ENCODE measurements at places on chromosomes 5 and 9.

GRCh38 chr5:123708074-123708806 lies 196.3 kb downstream of the CSNK1G3 start:
- DNase-seq = no peak
- no peaks in the 10 kb centered on the region for H3K36me3 ChIP-seq
- H3K27ac ChIP-seq = no peak overlapping the region
- no peaks in the 10 kb centered on the region for H3K4me1 ChIP-seq
- no peak overlapping the region for H3K4me3 ChIP-seq

DNA sequence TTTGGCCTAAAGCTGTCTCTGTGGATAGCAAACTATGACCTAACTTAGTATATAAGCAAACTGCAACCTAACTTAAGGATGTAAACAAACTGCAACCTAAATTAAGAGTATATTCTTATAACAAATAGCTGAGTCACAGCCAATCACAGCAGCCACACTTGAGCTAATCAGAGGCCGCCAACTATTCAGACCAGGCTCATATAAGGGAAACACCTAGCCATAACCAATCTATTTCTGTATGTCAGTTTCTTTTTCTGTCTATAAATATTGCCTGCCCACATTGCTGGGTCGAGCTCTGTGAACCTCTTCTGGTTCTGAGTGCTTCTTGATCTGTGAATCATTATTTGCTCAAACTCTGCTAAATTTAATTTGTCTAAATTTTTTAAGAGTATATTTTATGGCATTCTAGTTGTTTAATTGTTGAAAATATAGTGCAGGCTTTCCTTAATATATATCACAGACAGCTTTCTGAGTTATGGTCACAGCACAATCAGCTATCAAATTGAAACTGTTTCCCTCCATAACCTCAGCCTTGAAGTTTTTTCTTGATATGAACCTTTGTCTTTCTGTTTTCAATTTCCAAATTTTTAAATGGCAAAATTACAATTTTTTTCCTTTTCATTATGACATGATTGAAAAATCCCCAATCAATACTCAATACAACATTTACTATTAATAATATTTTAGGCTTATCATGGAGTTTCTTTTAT lies 327.1 kb upstream of the NUDT12 start:
- H3K4me3 ChIP-seq = no peak overlapping the region
- H3K27me3 ChIP-seq = no peaks in the 10 kb centered on the region
- H3K36me3 ChIP-seq = no peaks in the 10 kb centered on the region
- peaks cover 2% of the 10 kb centered on the region for H3K4me1 ChIP-seq
- DNase-seq = no peak

DNA sequence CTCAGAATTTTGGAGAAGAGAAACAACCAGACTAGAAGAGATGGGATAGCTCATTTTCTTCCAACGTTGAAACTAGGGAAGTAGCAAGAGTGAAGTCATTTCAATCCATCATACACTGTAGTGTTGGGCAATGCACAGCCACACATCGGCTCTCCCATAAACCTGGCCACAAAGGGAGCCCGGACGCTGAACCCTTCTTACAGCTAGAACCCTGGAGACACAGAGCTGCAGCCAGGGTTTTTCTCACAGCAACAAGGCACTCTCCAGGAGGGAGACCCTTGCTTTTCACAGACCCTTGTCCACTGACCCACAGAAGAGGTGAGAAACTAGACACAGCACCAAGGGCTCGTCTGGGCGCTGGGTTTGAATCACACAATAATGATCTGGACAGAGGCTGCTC lies 101.4 kb upstream of the FSTL4 start:
- DNase-seq = no peak
- H3K27ac ChIP-seq = no peak overlapping the region

DNA sequence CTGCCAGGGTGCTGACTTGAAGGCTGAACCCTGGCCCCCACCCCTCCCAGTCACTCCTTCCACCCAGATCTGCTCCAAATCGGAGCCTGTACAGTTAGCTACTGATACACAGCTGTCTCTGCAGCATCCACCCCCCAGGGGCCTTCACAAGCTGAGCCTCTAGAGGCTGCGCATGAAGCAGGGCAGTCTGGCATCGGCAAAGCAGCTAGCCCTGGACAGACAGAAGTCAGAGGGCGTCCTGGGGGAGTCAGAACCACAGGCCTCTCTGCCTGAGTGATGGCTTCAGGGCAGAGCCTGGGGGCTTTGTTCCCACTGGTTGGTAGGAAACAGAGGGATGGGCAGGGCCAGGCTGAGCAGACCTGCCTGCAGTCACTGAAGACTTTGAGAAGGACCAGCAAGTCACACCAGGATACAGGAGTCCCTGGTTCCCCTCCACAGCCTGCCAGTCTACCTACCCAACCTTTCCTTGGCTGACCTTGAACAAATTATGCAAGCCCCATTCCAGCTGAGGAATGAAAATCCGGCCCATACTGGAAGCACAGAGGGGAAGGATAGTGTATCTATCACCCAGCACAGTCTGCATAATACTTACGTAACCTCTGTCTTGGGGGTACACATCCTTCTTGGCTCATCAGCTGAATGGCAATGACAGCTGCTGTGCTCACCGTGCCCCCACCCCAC lies 8.8 kb downstream of the VDAC1 start:
- H3K36me3 ChIP-seq = peaks cover 19% of the 10 kb centered on the region
- H3K4me3 ChIP-seq = no peak overlapping the region
- H3K27ac ChIP-seq = no peak overlapping the region
- no peak for DNase-seq
- H3K27me3 ChIP-seq = no peaks in the 10 kb centered on the region

- no peaks in the 10 kb centered on the region for H3K27me3 ChIP-seq
- peak; percentile 51 for DNase-seq
- no peaks in the 10 kb centered on the region for H3K36me3 ChIP-seq
- H3K4me1 ChIP-seq = peaks cover 12% of the 10 kb centered on the region
Observed at GRCh38 chr5:150582241-150583109, 58.0 kb upstream of the SYNPO start.

DNA sequence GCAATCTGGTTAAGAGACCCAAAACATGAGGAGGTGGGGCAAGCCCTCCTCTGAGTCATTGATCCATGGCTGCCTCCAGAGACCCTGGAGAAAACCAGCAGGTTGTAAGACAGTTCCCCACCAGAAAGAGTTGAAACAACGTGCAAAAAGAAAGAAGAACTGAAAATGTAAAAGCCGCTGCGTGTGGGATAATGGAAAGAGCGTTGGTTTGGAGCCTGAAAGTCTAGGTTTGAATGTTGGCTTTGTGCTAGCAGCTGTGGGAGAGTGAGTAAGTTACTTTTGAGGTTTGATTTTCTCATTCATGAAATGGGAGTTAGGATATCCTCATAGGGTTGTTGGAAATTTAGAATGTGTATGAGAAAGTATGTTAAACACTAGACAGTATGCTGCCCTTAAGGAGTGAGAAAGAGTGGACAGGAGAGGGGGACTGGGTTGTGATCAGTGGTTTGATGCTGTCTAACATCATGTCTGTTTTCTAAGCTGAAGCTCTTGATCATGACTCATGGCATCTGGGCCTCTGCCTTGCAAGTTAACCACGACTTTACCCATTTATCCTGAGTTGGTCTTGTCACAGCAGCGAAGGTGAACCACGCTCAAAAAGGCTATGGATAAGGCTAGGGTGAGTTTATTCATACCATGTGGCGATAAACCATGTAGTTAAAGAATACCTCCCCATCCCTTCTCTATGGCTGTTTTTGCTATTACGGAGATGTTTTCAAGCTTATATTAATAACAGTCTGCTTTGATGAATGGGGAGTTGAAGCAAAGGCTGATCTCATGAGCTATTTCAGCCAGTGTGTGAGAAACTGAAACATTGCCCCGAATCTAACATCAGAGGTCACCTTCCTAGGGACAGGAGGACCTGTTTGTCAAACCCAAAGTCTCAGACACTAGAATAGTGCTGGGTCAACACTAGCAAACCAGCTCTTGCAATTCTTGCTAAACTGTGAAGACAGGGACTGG lies 41.3 kb downstream of the ZNF366 start:
- H3K36me3 ChIP-seq = no peaks in the 10 kb centered on the region
- H3K27ac ChIP-seq = no peak overlapping the region
- DNase-seq = no peak
- H3K27me3 ChIP-seq = no peaks in the 10 kb centered on the region
- no peaks in the 10 kb centered on the region for H3K4me1 ChIP-seq

DNA sequence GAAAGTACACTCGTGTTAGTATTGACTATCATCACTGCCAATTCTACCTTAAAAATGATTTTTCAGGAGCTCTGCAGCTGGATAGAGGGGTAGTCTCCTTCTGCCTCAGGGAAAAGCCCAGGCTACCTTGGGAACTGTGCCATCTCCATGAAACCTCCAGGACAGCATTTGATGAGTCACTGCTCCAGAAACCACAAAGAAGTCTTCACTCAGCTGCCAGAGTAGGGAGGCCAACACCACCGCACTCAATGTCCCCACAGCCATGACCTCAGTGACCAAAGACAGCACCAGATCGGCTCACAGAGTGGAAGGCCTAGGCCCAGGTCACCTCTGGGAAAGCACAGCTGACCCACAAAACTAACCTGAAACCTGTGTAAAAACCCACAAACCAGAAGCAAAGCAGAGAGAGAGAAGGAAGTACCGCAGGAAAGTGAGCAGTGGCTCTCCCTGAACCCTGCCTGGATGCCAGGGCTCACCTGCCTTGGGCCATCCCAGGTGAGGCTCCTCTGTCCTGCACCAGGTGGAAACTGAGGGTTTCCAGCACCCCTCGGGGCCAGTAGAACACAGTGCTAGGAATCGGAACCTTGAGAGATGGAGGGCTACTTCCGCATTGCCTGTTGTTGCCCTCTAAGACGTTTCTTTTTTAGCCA lies 30.0 kb downstream of the S1PR3 start:
- no peaks in the 10 kb centered on the region for H3K4me1 ChIP-seq
- no peaks in the 10 kb centered on the region for H3K36me3 ChIP-seq
- no peak for DNase-seq
- H3K27me3 ChIP-seq = no peaks in the 10 kb centered on the region
- no peak overlapping the region for H3K4me3 ChIP-seq
- H3K27ac ChIP-seq = no peak overlapping the region

DNA sequence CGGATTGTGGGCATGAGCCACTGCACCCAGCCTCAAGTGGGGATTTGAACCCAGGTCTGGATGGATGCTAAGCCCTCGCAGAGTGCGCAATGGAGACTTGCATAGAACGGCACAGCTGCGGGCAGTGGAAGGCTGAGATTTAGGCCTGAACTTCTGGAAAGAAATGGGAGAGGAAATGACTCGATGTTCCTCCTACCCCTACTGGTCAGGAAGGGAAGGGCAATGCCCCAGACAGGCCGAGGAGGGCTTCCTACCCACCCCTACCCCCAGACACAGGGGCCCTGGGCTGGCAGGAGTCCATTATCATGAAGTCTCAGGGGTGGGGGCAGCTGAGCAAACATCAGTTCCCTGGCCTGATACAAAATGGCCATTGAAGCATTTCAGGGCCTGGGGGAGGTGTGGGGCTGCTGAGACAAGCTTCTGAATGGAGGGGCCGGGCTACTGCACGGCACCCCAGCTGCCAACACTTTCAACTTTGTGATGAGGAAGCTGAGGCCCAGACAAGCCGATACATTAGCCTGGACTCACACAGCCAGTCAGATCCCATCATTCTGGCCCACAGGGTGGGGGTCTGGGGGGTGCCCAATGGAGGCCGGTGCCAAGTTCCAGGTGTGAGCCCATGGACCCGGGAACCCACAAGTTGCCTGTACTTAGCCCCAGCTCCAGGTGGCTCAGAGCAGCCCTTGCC lies 13.5 kb upstream of the WDR38 start:
- H3K36me3 ChIP-seq = no peaks in the 10 kb centered on the region
- peaks cover 6% of the 10 kb centered on the region for H3K4me1 ChIP-seq
- H3K4me3 ChIP-seq = no peak overlapping the region
- H3K27ac ChIP-seq = no peak overlapping the region

GRCh38 chr9:136796238-136796774 lies at the start of gene CCDC183:
Gene CCDC183 (plus strand): TSS chr9:136796338. CDS start chr9:136796398, 60 bp downstream.
- H3K27me3 ChIP-seq = no peaks in the 10 kb centered on the region
- DNase-seq = no peak
- H3K4me1 ChIP-seq = peaks cover 20% of the 10 kb centered on the region
- peak within 1 kb of the TSS; percentile 77 for H3K27ac ChIP-seq

DNA sequence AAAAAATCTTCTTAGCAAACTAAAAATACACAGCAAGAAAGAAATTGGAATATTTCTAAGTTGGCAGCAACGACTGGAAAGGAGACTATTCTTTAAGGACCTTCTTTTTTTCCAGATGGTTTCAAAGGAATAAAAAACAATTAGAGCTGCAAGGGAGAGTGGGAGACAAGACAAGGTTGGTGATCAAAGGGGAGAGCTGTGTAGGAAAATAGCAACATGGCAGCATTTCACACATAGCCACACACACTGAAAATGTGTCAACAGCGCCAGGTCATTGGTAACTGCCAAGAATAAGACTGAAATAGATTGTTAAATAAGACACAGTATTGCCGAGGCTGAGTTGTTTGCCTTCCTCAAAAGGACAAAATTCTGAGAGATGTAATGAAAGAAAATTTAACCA lies 88.1 kb upstream of the TLE1 start:
- H3K27ac ChIP-seq = no peak overlapping the region
- no peaks in the 10 kb centered on the region for H3K27me3 ChIP-seq
- H3K4me3 ChIP-seq = no peak overlapping the region

- H3K4me3 ChIP-seq = no peak overlapping the region
- peaks cover 5% of the 10 kb centered on the region for H3K4me1 ChIP-seq
- H3K27ac ChIP-seq = no peak overlapping the region
- DNase-seq = no peak
- H3K27me3 ChIP-seq = no peaks in the 10 kb centered on the region
Observed at GRCh38 chr5:56838409-56839039, 23.2 kb downstream of the MAP3K1 start.

DNA sequence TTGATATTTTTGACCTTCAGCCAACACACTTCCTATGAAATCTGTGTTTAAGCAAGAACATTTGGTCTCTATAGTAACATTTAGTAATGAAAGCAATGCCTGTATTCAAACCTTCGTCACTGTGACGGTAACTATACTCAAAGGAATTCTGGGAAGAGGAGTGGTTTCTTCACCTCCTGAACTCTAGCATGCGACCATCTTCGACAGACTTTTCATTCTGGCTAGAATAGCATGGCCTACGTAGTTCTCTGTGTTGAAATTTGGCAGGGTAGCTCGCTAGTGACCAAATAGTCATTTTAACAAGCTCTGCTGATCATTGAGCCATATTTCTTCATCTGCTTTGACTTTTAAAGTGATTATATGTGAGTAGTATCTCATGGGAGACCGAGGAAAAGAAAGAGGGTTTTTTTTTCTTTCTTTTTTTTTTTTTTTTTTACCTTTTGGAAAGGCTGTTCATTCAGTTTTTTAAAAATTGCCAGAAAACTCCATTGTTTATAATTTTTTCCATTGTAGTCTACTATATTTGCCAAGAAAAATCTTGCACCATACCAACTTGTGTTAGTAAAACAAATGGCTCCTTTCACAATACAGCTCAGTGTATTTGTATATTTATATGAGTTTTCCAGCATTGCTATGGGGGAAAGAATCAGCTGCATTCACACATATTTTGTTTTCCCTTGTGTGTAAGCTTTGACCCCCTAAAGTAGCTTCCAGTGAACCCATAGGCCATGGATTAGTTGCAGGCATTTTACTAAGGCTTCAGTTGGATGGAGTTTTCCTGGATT lies 166.8 kb downstream of the NNT start:
- no peaks in the 10 kb centered on the region for H3K4me1 ChIP-seq
- DNase-seq = no peak
- H3K4me3 ChIP-seq = no peak overlapping the region
- H3K36me3 ChIP-seq = no peaks in the 10 kb centered on the region

- H3K36me3 ChIP-seq = no peaks in the 10 kb centered on the region
- DNase-seq = no peak
- no peaks in the 10 kb centered on the region for H3K4me1 ChIP-seq
- no peaks in the 10 kb centered on the region for H3K27me3 ChIP-seq
- no peak overlapping the region for H3K27ac ChIP-seq
Observed at GRCh38 chr5:53087621-53088121, 21.9 kb downstream of the MOCS2 start.

GRCh38 chr5:23303435-23303834 lies 204.0 kb upstream of the PRDM9 start:
- H3K27ac ChIP-seq = no peak overlapping the region
- no peak for DNase-seq
- H3K4me1 ChIP-seq = no peaks in the 10 kb centered on the region
- no peaks in the 10 kb centered on the region for H3K36me3 ChIP-seq

All from endodermal cell (in vitro differentiated cells).